CD14-positive monocyte (primary cell): ENCODE measurements at places on chromosomes 6 and 20. TPM values are rescaled to one million over a fixed set of nuclear protein-coding genes. Genes with fewer than 3 reads are reported as not detected.

- no peak overlapping the region for H3K4me3 ChIP-seq
- no peak overlapping the region for H3K27ac ChIP-seq
- peak; percentile 10 for DNase-seq
- no peaks in the 10 kb centered on the region for H3K4me1 ChIP-seq
Measured at GRCh38 chr20:21395666-21396598, 1.4 kb downstream of the NKX2-4 start.

DNA sequence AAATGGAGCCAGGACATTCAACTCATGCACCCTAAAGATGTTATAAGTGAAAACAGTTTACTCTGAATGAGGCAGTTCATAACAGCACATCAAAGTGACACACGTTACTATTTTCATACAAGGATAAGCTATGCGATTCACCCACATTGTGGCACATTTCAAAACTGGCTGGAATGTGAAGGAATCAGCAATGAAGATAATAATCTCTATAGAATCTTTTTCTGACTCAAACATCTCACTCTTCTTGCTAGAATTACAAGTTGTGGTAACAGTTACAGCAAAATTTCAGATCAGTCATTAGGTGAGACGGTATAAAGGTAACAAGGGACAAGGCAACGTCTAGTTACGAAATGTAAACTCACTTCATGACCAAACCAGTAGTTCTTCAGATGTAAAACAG is 17.5 kb downstream of the TMEM244 start:
- no peak overlapping the region for H3K27ac ChIP-seq
- no peaks in the 10 kb centered on the region for H3K4me1 ChIP-seq
- no peak for DNase-seq
- H3K36me3 ChIP-seq, result no peaks in the 10 kb centered on the region

GRCh38 chr6:25601800-25602673 is 50.0 kb upstream of the SCGN start:
- no peaks in the 10 kb centered on the region for H3K4me1 ChIP-seq
- no peak overlapping the region for H3K4me3 ChIP-seq
- H3K27me3 ChIP-seq, result no peaks in the 10 kb centered on the region
- no peak overlapping the region for H3K27ac ChIP-seq

Gene ATP6V1G2
- not detected for polyA plus RNA-seq
